ENCODE measurements at places on chromosomes 7 and 10.

DNA sequence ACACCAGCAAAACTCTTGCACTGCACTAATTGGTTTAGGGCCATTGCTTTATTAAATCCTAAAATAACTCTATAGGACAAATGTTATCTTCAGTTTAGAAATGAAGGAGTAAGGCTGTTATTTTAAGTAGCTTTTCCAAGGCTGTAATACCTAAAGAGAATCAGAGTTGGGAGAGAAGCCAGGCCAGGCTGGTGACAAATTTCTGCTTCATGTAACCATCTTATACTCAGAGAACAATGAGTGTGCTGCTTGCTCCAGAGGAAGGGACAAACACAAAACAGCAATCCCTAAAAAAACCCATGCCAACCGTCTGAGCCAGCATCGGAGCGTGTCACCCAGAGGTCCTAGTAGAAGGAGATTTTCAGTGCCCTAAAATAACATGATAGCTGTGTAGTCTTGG, 49.7 kb upstream of the TARP start:
- peaks cover 8% of the 10 kb centered on the region for H3K4me1 ChIP-seq
- no peak overlapping the region for H3K4me3 ChIP-seq
- H3K27ac ChIP-seq: no peak overlapping the region

DNA sequence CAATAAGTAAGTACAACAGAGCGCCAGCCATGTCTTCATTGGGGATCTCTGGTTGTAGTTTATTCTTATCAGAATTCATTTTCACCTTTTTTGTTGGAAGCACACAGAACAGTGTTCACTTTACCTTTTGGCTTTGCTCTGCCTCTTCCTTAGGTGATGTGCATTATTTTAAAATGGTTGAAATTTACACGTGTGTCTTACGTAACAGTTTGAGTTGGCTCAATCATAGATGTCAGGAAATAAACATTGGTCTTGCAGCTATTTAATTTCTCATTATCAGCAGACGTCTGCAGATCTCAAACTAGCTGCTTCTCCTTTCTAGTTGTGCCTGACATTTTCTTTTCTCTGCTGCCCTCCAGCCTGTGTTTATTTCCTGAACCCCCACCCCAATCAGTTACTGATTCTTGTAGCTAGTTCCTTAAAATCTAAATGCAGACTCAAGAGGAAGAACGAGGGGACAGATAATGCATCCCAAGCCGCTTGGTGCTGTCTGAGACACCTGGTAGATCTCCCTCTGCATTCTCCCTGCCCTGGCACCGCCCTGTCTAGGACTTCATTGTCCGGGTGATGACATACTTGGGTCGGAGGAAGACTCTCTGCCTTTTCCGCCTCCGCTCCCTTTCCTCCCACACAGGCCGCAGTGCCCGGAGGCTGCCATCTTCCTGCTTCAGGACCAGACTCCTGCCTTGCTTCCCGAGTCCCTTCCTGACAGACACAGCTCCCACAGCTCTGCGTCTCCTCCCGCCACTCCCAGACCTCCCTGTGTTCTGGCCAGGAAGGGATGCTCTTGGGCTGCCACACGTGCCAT, 108.2 kb downstream of the ANKRD61 start:
- DNase-seq: no peak
- H3K4me3 ChIP-seq: no peak overlapping the region
- no peak overlapping the region for H3K27ac ChIP-seq
- H3K4me1 ChIP-seq: no peaks in the 10 kb centered on the region
- H3K27me3 ChIP-seq: no peaks in the 10 kb centered on the region
- peaks cover 30% of the 10 kb centered on the region for H3K36me3 ChIP-seq

GRCh38 chr7:114155116-114156110, 236.6 kb upstream of the PPP1R3A start:
- no peaks in the 10 kb centered on the region for H3K36me3 ChIP-seq
- H3K4me3 ChIP-seq: no peak overlapping the region
- no peak overlapping the region for H3K27ac ChIP-seq
- DNase-seq: no peak
- no peaks in the 10 kb centered on the region for H3K27me3 ChIP-seq

DNA sequence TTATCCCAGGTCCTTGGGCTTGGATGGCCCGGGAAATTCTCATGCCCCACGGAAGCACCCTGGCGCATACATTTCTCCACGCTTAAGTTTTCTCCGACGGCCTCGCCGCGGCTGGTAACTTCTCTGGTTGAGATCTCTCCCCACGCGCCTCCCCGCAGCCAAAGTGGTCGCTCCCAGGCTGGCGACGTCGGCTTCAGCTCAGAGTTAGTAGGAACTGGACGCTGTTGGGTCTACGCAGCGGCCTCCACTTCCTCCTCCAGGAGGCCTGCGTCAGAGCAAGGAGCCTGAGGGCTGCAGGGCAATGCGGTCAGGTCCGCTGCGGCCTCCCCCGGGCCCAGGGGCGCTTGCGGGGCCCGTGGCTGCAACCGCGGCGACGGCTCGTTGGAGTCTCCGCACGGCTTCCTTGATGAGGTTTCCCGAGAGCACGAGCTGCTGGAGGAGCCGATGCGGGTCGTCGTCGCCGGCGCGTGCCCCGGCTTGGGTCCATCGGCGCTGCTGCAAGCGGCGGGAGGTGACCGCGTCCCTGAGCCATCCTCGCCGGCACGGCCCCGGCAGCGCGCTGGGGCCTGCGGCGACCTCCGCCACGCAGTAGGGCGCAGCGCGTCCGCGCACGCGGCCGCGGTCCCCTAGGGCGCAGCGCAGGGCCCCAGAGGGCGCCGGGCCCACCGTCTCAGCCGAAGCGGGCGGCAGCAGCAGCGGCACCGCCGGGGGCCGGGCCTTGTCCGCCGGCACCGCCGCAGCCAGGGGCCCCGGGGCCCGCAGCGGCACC, 744 bp downstream of the FRAT2 start:
- H3K27ac ChIP-seq: peak overlapping the region; percentile 58
- H3K4me1 ChIP-seq: peaks cover 29% of the 10 kb centered on the region
- H3K36me3 ChIP-seq: peaks cover 21% of the 10 kb centered on the region
- H3K27me3 ChIP-seq: no peaks in the 10 kb centered on the region
- DNase-seq: peak; percentile 13

GRCh38 chr10:909831-910230, 21.7 kb downstream of the LARP4B start:
- H3K4me3 ChIP-seq: no peak overlapping the region
- peak overlapping the region; percentile 29 for H3K27ac ChIP-seq
- H3K27me3 ChIP-seq: no peaks in the 10 kb centered on the region

DNA sequence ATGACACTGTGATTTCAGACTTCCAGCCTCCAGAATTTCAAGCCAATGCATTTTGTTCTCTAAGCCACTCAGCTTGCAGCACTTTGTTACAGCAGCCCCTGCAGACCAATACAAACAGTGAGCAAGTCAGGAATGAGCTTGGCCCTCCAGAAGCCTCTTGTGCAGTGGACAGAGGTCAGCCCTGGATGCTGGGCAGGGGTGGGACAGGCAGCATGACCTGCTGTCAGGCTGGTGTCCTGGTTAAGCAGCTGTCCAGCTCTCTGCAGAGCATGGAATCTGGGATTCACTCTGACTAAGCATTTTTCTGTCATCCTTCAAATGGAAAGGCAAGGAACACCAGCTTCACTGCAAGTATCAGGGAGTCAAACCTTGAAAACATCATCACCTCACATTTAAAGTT, 85.5 kb upstream of the GDF10 start:
- H3K27ac ChIP-seq: no peak overlapping the region
- no peak for DNase-seq

- no peak overlapping the region for H3K4me3 ChIP-seq
- H3K36me3 ChIP-seq: no peaks in the 10 kb centered on the region
- no peaks in the 10 kb centered on the region for H3K4me1 ChIP-seq
- peaks cover 20% of the 10 kb centered on the region for H3K27me3 ChIP-seq
- DNase-seq: no peak
- no peak overlapping the region for H3K27ac ChIP-seq
These were observed 29.8 kb downstream of the NPS start for GRCh38 chr10:127578961-127579305.

DNA sequence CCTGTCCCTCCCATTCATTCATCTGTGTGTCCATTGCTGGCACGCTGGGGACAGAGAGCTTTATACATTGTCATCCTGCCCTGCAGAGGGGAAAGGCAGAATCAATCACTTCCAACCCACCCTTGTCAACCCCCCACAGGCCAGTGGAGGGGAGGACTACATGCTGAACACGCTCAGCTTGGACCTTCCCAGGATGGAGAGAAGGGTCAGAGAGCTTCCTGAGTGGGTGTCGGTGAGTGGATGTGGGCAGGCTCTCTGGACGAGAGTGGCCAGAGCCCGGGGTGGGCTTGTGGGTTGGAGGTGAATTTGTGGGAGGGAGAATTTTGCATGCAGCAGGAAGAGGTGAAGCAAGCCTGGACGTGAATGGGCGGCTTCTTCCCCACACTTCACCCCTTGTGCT, 93.9 kb downstream of the DNAJB6 start:
- no peak overlapping the region for H3K27ac ChIP-seq
- no peak for DNase-seq
- H3K4me1 ChIP-seq: no peaks in the 10 kb centered on the region
- no peak overlapping the region for H3K4me3 ChIP-seq
- H3K36me3 ChIP-seq: peaks cover 8% of the 10 kb centered on the region
- H3K27me3 ChIP-seq: no peaks in the 10 kb centered on the region

DNA sequence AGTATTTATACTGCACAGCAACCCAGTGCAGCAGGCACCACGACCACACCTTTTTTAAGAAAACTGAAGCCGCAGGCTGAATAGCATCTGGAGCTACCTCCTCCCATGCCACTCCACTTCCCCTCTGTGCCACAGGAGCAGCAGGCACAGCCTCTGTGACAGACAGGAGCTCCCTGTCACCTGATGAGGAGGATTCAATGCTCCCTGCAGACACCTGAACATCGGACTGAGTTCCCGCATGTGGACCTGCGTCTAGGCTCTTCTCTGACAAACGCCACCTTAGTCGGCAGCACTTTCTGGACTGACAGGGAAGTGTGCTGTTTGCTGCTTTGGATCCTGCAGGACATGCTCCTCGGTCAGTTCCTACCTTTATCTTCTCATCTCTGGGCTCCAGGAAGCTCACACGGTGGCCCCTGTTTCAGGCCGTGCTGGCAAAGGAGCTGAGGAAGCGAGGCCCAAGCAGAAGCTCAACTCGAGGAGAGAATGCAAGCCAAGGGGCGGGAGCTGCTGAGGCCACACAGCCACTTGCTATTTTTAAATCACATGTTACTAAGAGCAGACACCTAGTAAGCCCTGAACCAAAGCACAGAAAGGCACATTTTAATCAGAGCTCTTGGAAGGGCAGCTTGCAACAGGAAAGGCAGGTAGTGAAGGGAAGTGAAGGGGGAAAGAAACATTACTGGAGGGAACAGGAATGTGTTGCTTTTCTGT, 56.6 kb downstream of the VOPP1 start:
- H3K36me3 ChIP-seq: peaks cover 10% of the 10 kb centered on the region
- no peak overlapping the region for H3K27ac ChIP-seq
- DNase-seq: no peak
- no peaks in the 10 kb centered on the region for H3K4me1 ChIP-seq

DNA sequence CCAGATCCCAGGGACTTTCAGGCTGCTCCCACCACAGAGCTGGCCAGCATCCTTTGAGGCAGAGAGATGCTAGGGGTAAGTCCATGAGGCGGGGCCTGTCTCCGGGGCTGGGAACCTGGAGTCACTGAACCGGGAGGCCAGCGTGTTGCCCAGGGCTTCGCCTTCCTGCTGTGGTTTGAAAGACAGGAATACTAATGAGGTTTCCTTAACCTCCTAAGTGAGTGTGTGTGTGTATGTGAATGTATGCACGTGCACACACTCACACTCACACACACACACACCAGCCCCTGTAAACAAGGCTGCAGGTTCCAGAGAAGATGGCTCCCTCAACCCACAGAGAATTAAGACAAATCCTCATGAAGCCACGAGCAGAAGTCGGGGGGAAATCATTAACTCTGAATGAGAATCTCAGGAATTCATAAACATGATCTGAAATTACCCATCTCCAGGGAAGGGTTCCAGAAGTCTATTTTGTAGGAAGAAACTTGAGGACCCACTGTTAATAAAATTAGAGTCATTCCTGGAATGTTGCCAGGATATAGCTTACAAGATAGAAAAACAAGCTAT, 20.3 kb upstream of the PFKP start:
- H3K4me3 ChIP-seq: no peak overlapping the region
- H3K36me3 ChIP-seq: no peaks in the 10 kb centered on the region
- peaks cover 39% of the 10 kb centered on the region for H3K4me1 ChIP-seq
- H3K27ac ChIP-seq: peak overlapping the region; percentile 92

GRCh38 chr10:14570800-14571199, 203.9 kb downstream of the FAM107B start:
- no peak overlapping the region for H3K4me3 ChIP-seq
- peaks cover 29% of the 10 kb centered on the region for H3K36me3 ChIP-seq
- no peak for DNase-seq
- H3K27me3 ChIP-seq: no peaks in the 10 kb centered on the region

- H3K4me3 ChIP-seq: no peak overlapping the region
- no peak overlapping the region for H3K27ac ChIP-seq
- peaks cover 97% of the 10 kb centered on the region for H3K27me3 ChIP-seq
- H3K4me1 ChIP-seq: no peaks in the 10 kb centered on the region
- no peaks in the 10 kb centered on the region for H3K36me3 ChIP-seq
- DNase-seq: no peak
These were observed 12.2 kb downstream of the SFTPA2 start for GRCh38 chr10:79547973-79548372.

GRCh38 chr10:6474871-6475270, 105.2 kb downstream of the PRKCQ start:
- H3K4me1 ChIP-seq: no peaks in the 10 kb centered on the region
- no peak overlapping the region for H3K4me3 ChIP-seq
- no peaks in the 10 kb centered on the region for H3K36me3 ChIP-seq
- DNase-seq: no peak
- H3K27me3 ChIP-seq: peaks cover 39% of the 10 kb centered on the region
- no peak overlapping the region for H3K27ac ChIP-seq

DNA sequence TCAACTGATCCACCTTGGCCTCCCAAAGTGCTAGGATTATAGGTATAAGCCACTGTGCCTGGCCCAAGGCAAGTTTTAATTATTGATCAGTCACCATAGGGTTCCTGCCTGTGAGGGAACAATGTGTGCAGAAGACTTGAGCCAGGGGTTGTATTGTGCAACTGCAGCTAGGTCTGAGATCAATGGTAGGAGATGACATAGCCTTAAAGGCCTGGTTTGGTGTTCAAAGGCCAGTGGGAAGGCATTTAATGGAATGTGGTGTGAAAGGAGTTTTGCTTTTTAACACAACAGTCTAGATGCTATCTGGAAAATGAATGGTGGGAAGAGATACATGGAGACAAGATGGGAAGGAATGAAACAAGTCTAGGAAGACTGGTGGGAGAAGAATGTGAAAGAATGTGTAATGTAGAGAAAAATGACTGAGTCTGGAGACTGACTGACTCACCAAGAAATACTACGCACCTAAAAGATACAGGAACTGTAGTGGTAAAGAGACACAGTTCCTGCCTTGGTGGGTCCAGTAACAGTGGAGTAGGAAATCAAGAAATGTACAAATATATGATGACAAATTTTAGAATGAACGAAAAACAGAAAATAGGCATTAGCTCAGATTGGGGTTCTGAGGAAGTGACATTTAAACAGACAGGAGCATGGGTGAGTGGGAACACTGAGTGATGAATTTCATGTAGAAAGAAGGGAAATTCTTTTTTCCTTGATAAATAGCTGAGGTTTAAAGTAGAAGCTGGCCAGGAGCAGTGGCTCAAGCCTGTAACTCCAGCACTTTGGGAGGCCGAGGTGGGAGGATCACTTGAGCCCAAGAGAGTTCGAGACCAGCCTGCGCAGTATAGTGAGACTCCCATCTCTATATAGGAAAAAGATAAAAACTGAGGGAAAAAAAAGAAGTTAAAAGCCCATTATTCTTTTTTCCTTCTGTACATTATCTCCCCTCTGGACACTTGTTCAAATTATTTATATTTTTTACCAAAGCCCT, 9.4 kb downstream of the HNRNPF start:
- H3K4me3 ChIP-seq: peak overlapping the region; percentile 48
- H3K27me3 ChIP-seq: no peaks in the 10 kb centered on the region
- peak; percentile 34 for DNase-seq
- H3K27ac ChIP-seq: peak overlapping the region; percentile 44
- peaks cover 94% of the 10 kb centered on the region for H3K36me3 ChIP-seq
